Body of pancreas (tissue), 4 donors: ENCODE measurements at places on chromosomes 11 and 22.
A peak's percentile ranks its signal among the peaks of the same experiment; 100 is the strongest.

DNA sequence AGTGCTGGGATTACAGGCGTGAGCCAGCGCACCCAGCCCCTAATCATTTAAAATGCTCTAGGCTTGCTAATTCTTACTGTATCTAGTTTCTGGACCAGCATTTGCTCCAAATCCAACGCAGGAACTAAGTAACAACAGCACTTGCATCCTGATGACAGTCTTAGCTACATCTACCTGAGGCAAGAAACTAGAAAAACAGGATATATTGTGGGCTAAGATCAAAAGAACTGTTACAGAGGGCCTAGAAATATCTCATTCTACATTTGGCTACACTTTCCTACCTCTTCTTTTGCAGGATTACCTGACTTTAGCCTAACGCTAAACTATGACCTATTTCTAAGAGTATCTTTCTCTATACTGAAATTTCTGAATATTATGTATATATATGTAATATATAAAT, 7.8 kb downstream of the DCDC1 start:
- DNase-seq, result no peak

GRCh38 chr11:115256397-115257197, 247.6 kb downstream of the CADM1 start:
- no peak for DNase-seq

DNA sequence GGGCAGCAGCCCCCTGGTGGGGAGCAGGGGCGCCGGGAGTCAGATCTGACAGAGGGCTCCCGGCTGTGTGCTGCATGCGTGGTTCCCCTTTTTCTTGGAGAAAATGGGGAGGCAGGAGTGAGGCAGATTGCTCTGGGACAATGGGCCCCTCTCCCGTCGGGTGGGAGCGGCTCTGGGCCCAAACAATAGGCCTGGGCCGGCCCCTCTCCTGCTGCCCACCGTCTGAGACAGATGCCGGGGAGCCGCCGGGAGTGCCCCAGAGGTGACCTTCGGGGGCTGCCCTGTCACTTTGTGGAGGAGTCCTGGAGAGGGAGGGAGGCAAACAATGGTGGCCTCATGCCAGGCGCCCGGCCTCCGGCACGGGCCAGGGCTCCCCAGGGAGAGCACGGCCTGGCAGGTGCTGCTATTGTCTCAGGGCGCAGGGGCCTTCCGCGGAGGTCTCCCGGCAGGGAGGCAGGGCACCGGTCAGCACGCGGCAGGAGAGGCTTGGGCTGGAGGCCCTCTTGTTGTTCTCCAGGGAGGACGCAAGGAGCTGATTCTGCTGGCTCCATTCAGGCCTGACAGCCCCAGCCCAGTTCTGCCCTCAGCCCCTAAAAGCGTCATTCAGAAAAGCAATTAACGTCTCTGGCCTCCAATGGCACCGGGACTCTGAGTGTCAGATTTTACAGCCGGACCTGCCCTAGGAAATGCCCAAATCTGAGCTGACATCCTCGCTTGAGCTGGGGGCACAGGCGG, 44.8 kb downstream of the SMIM38 start:
- peak; percentile 35 for DNase-seq

DNA sequence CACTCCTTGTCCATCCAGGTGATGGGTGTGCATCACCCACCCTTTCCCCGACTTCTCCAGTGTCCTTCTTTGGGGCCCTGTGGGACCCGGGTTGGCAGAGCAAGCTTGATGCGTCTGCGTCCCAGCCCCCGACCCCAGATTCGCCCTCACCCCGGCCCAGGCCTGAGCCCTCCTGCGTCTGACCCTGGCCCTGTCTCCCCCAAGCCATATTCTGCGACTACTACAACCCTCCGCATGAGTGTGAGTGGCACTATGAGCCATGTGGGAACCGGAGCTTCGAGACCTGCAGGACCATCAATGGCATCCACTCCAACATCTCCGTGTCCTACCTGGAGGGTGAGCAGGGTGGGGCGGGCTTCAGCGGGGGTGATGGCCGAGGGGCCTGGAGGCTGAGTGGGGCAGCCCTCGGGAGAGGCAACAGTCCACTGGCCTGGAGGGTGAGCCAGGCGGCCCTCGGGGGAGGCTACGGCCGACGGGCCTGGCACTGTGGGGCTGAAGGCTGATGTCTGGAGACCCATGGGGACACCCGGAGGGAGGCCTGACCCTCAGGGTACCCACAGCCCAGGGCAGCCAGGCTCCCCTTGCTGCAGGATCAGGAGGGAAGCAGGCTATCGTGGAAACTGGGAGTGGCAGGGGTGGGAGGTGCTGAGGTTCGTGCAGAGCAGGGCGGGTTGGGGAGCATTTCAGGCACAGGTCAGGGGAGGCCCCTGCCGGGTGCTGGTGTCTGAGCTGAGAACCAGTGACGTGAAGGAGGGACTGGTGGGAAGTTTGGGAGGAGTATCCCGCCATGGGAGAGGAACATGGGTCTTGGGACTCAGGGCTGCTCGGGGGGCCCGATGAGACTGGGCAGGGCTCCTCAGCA, 15.3 kb downstream of the MUC2 start:
- DNase-seq, result no peak

GRCh38 chr11:85694385-85694980, 8.5 kb upstream of the CCDC89 start:
- no peak for DNase-seq

DNA sequence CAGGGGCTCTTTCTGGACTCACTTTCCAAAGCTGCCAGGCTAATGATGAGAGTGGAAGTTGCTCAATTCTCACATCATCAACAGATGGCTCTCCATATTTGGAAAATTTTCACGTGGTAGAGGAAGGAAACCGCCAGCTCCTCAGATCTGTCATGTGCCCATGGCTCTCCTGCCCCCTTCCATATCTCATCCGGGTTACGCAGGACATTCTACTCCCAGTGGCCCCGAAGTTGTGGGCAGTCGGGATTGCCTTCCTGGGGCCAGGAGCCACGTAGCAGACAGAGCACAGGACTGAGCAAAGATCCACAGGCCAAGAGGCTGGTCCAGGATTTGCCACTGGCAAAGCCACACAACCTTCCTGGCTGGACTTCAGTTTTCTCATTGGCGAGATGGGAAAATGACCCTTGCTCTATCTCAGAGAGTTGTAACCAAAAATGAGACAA, 38.8 kb downstream of the RPUSD4 start:
- DNase-seq, result no peak

DNA sequence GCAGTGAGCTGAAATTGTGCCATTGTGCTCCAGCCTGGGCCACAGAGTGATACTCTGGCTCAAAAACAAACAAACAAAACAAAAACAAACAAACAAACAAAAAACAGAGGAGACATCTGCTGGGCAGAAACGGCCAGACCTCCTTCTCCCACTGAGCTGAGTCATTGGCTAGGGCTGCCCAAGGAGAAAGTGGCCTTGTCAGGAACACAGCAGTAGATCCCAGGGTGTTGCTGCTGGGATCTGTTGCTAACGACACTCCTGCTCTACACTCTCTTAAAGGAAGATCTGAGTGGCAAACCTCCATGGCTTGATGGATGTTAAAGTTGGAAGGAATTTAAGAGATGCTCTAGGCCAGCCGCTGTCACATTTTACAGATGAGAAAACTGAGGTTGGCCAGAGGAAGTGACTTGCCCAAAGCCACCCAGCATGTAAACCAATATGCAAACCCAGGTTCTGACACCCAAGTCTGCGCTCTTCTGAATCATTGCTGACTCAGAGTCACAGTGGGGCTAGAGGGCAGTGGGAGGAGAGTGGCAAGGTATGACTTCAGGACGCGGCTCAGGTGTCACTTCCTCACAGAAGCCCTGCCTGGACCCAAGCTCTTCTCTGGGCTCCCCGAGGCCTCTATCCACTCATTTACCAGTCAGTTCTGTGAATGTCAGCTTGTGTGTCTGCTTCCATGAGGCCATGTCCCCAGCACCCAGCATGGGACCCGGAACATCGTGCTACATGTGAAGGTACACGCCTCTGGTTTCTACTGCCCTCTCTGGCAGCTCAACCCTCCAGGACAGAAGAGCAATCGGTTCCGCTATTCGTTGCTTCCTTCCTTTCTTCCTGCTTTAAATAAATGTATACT, 11.3 kb upstream of the GDPD5 start:
- DNase-seq, result no peak

DNA sequence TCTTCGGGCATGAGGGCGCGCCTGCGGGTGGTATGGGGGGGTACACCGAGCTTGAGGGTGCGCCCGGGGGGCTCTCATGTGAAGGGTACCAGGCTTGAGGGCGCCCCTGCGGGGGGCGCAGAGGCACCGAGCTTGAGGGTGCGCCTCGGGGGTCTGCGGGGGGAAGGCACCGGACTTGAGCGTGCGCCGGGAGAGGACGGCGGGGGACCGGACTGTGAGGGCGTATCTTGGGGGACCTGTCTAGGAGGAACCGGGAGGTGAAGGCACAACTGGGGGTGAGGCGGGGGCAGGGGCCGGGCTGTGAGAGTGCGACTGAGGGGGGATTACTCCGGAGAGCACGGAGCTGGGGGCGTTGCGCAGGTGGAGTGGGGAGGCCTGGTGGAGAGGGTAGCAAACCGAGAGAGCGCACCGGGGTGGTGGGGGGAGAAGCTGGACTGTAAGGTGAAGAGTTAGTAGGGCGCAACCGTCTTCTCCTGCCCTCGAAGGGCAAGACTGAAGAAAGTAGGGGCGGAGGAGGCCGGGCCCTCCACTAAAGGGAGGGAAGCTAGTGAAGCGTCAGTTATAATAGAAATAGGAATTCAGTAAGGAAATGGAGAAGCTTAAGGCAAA, 1.1 kb upstream of the DDX6 start:
- peak; percentile 28 for DNase-seq

GRCh38 chr11:58940028-58940427, 740 bp downstream of the GLYATL1 start:
- no peak for DNase-seq

DNA sequence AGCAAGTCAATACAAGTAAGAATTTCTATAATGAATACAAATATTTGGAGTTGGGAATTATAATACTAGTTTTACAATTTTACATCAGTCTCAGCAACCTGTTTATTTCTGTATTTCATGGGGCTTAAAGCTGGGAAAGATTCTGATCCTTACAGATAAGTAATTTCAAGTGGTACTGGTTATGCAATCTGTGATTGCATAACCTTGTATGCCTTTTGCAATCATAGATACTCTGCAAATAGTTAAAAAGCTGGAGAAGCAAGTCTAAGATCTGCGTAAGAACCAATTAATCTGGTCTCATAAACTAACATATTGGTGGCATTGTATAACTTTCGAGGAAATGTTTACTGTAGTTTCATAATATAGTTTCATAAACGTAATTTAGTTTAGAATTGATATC, 198.3 kb upstream of the PGR start:
- no peak for DNase-seq

- DNase-seq, result no peak
These were observed 36.5 kb upstream of the CELSR1 start for GRCh38 chr22:46573781-46574437.

- DNase-seq, result no peak
These were observed 811.9 kb upstream of the LRRC4C start for GRCh38 chr11:42271306-42271705.

GRCh38 chr22:28282405-28283067, 363.5 kb upstream of the PITPNB start:
- no peak for DNase-seq

DNA sequence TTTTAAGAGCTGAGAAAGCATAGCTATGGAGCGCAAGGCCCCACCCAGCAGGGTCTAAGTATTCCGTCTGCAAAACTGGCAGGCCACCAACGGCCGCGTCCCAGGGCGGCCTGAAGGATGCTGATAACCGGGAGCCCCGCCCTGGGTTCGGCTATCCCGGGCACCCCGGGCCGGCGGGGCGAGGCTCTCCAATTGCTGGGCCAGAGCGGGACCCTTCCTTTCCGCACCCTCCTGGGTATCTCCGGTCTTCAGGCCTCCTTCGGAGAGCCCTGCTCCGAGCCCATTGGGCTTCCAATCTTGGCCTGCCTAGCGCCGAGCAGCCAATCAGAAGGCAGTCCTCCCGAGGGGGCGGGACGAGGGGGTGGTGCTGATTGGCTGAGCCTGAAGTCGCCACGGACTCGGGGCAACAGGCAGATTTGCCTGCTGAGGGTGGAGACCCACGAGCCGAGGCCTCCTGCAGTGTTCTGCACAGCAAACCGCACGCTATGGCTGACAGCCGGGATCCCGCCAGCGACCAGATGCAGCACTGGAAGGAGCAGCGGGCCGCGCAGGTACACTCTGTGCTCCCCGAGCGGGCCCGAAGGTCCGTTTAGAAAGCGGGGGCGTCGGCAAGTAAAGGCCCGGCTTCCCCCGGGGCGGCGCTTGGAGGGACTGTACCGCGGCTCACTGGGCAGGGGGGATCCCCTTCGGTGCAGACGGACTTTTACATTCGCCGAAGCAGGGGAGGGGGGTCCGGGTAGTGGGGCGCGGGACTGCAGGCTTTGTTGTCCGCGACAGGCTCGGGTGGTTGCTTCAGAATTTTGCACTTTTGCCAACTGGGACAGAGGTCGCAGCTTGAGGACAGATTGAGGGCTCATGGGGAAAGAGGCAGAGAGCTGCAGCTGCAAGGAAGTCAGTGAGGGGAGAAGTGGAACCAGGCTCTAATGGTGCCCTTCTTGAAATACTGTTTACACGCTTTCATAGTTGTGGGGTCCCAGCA, at the start of gene CAT:
TSS of gene CAT (plus strand) at position 406 of the 979 bp plus-strand sequence. CDS start at position 486, 80 bp downstream.
- DNase-seq, result peak; percentile 98

- DNase-seq, result no peak
These were observed 57.1 kb downstream of the EFCAB6 start for GRCh38 chr22:43755011-43755410.

DNA sequence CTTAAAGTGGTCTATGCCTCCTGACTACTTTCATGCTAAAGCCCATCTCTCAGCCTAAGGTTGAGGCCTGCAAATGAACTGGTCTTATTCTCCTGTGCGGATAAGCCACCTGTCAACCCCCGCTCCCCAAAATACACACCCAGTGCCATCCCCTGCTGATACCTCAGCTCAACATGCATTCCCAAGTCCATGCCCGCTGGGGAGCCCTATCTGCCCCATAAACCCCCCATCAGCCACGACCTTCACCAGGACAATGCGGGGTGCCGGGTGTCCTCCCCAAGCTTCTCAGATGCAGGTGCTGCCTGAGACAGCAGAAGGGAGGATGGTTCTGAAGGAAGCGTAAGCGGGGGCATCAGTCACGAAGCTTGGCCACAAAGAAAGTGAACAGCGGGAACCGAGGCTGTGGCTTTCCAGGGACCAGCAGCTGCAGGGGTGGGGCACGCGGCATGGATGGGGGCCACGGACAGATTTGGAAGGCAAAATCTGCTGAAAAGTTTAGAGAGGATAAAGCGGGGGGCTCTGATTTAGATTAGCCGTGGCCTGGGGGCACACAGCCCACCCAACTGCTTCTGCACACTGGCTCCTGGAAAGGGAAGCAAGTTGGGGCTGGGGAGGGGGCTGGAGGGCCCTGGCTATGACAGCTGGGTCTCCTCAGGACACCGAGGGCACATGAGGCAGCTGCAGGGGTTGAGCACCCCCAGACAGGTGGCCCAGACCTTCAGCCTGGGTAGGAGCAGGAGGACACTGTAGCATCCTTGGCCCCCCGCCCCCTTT, 1391.9 kb downstream of the TBC1D22A start:
- no peak for DNase-seq

- no peak for DNase-seq
These were observed 2.9 kb upstream of the TTC36 start for GRCh38 chr11:118524356-118524755.

- DNase-seq, result peak; percentile 17
These were observed 29.6 kb downstream of the SBF1 start for GRCh38 chr22:50445071-50445879.

- no peak for DNase-seq
These were observed 13.1 kb upstream of the MS4A6A start for GRCh38 chr11:60195923-60196368.
